Muscle of arm (tissue), 14 donors: ENCODE measurements at places on chromosomes 3 and 15.

GRCh38 chr3:133303430-133303829, 96.4 kb upstream of the BFSP2 start:
- DNase-seq: no peak

- no peak for DNase-seq
Measured at GRCh38 chr3:139532976-139533375, 6.6 kb downstream of the RBP1 start.

DNA sequence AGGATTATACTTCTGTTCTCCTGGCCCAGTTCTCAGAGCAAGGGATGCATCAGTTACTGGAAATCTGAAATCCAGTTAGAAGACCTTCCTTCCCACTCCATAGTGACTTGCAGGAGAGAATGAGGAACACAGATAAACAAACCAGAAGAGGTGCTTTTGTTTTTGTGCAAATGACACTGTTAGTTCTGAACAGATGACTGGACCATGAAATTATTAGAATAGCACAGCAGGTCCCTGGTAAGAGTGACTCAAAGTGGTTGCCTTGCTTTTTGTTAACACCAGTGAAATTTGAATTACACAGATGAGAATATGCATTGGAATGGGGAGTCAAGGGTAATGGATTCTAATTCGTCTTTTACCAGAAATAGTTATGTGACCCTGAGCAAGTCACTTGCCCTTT, 30.4 kb upstream of the LRIG1 start:
- no peak for DNase-seq

DNA sequence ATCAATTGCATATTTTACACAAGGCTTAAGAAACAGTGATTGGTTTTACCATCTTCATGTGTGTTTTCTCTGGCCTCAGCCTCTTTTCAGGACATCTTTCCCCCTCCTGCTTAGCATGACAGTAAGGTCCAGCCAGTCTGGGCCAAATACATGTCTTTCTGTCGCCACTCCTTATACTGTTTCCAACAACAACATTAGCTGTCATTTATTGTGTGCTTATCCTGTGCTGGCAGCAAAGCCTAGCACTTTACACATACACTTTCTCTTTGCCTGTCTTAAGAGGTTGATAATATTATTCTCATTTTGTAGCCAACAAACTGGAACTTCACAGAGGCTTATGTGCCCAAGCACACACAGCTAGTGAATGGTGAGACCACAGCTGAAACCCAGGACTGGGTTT, 37.8 kb downstream of the B3GALNT1 start:
- no peak for DNase-seq

GRCh38 chr3:197064771-197065170, 35.2 kb upstream of the MELTF start:
- no peak for DNase-seq

- DNase-seq: no peak
Measured at GRCh38 chr15:98725874-98726273, 77.5 kb downstream of the IGF1R start.

- no peak for DNase-seq
Measured at GRCh38 chr3:12484983-12485327, 675 bp downstream of the TSEN2 start.

- DNase-seq: no peak
Measured at GRCh38 chr3:72274493-72275330, 489.8 kb upstream of the PROK2 start.

DNA sequence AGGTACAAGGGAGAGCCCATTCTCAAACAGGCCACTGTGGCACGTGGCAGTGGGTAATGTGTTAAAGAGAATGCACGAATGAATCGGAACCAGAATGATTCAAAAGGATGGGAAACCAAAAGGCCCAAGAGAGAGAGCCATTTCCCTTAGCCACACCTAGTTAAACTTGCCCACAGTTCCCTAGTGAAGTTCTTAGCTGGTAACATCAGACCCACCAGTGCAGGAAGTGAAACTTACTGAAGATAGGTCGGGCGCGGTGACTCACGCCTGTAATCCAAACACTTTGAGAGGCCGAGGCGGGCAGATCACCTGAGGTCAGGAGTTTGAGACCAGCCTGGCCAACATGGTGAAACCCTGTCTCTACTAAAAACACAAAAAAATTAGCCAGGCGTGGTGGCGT, 97.1 kb downstream of the MEX3B start:
- DNase-seq: no peak

DNA sequence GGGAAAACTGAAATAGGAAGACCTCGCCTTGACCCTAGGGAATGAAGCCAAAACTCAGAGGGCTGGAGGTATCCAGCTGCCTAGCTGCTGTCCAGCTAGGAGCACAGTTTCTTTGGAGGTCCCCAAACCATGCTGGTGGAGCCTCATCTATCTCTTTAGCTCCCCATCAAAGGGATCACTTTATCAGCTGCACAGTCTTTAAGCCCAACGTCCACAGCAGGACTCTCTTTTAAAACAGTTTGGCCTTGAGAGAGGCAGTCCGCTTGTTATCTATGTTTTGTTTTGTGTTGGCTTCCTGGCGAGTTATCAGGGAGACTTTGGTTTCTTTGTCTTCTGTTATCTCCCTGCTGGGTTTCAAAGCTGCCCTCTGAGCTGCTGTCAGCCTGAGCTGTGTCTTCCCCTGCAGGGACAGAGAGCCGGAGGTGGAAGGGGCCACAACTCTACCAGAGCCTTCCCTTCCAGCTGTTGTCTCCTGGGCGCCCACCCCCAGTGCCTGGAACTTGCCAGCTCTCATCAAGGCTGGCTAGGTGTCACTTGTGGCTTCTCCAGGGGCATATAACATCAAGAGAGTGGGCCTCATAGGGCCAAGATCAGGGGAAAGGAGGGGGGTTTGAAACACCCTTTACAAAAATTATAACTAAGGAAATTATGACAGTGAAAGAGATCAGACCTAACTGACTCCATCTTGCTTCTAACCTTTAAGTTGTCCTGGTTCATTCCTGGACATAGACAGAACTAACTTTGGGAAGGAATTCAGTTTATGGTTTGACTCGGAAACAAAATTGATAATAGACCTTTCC, 61.4 kb upstream of the C15orf39 start:
- DNase-seq: no peak
